CD4-positive, alpha-beta T cell treated with Interleukin-4 for 1 hour (primary cell): ENCODE measurements at places on chromosomes 16 and 17.

GRCh38 chr16:82088483-82088882 lies 53.4 kb downstream of the HSD17B2 start:
- no peak for DNase-seq

DNA sequence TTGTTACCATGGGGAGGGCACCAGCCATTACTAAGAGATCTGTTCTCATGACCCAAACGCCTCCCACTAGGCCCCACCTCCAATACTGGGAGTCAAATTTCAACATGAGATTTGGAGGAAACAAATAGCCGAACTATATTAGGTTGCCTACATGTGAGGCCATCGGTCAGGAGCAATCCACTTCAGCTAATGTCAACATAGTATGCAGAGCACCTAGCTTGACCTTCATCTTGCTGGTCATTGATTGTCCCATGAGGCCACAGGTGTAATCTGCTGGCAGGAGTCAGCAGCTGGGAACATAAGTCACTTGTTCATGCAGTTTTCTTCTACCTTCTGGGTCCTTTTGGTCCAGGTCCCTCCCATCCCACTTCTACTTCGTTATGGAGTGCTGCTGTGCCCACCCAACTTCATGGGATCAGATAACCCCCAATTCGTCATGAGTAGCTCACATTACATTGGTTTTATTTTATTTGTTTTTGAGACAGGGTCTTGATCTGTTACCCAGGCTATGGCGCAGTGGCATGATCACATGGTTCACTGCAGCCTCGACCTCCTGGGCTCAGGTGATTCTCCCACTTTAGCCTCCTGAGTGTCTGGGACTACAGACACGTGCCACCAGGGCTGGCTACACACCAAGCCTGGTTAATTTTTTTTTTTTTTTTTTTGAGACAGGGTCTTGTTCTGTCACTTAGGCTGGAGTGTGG lies 5.9 kb upstream of the KPNA2 start:
- DNase-seq = no peak

DNA sequence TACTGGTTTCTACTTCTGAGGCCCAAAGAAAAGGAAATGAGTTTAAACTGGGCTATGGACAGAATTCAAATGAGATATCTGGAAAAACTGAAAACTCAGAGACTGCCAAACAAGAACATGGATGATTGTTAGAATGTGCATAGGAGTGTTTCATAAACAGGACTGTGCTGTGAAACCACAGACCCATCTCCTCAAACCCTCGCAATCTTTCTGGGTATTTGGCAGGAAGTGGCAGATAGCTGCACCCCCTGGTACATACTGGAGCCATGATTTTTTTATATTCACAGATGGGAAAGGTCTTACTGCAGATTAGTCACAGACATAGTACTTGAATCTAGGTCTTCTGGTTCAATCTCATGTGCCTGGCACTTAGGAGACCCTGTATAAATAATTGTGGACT lies 145.0 kb downstream of the CCDC182 start:
- DNase-seq = peak; percentile 60

DNA sequence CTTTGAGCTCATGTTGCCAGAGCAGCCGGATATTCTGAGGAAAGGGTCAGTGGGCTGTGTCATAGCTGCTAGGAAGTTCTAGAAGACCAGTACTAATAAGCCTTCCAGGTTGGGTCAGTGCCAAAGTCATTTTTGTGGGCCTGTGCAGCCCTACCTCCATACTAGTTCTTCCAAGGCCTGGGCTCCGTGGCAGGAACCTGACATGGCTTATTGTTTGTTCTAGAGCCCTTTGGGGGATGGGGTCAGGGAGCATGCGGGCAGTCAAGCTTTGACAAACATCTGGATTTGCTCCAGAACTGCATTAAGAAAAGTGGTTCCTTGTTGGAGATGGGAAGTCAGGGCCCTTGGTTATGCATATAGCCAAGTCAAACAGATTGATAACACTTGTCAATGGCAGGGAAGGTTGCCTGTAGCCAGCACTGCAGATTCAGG lies 7.6 kb downstream of the ALKBH5 start:
- DNase-seq = no peak

GRCh38 chr17:40069751-40070708 lies 7.3 kb downstream of the THRA start:
- peak; percentile 47 for DNase-seq

- DNase-seq = no peak
Measured at GRCh38 chr17:70752966-70753467, 583.7 kb downstream of the KCNJ2 start.

- no peak for DNase-seq
Measured at GRCh38 chr16:67028167-67028695, 718 bp upstream of the CBFB start.

GRCh38 chr16:12245088-12245920 lies 268.8 kb downstream of the SNX29 start:
- no peak for DNase-seq

DNA sequence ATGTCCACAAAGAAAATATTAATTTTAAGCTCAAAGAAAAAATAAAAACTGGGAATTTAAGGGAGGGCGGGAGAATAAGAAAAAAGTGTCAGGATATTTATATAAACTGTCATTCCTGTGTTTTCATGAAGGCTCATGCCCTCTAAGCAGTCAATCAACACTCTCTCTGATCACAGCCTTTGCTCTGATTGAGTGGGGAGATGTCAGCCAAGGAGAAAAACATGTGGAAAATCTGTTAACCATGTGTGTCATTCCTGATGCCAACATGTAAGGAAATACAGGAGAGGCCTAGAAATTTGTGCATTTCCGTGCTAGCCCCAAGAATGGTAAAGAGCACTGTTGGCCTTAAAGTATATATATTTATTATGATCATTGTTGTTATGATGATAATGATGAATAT lies 137.9 kb upstream of the IRX5 start:
- no peak for DNase-seq

- no peak for DNase-seq
Measured at GRCh38 chr17:47376247-47376646, 52.5 kb downstream of the EFCAB13 start.

GRCh38 chr17:35062308-35062707 lies 1.2 kb downstream of the RFFL start:
- no peak for DNase-seq

DNA sequence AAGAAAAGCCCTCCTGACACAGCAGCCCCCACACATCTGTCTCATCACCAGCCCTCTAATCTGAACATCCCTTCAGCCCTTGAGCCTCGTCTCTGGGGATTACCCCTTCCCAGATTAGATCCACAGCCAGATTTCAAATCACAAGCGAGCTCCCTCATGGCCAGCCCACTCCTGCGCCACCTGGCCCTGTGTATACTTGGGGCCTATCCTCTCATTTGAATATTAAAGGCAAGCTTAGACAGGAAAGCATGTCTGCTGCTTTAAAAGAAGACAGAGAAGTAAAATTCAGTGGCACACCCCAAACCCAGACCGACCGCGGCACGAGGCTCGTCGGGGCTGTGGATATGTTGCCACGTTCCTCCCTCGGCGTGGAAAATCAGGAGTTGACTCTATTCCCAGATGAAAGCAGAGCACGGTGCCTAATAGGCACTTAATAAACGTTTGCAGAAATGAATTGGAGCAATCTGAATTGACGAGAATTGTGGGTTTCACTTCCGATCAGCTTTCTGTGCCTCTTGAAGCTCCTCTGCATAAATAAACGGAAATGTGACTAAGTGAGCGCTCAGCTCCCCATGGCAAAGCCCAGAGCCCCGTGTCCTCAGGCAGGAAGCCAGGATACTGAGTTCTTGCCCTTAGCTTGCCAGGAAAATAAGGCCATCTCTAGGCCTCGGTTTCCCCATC lies 108.0 kb downstream of the CCDC182 start:
- DNase-seq = no peak

GRCh38 chr17:2025220-2025621 lies at the start of gene RTN4RL1:
RTN4RL1 (minus strand) TSS chr17:2025334; CDS start chr17:2024865, 469 bp downstream.
- DNase-seq = peak; percentile 74

DNA sequence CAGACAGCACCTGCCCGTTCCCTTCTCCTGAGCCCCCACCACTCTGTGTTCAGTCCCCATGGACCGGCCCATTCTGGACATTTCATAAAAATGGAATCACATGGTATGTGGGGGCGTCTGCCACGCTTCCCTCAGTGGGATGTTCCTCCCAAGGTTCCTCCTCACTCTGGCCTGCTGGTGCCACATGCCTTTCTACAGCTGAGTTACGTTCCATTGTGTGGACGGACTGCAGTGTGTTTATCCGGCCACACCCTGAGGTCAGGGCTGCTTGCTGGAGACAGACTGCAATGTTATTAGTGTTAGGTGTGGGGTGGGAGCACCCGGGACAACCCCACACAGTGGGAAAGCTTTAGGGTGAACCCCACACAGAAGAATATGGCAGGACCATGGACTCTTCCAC lies 5.9 kb upstream of the AATK start:
- no peak for DNase-seq

- no peak for DNase-seq
Measured at GRCh38 chr16:66342294-66342900, 24.1 kb upstream of the CDH5 start.

DNA sequence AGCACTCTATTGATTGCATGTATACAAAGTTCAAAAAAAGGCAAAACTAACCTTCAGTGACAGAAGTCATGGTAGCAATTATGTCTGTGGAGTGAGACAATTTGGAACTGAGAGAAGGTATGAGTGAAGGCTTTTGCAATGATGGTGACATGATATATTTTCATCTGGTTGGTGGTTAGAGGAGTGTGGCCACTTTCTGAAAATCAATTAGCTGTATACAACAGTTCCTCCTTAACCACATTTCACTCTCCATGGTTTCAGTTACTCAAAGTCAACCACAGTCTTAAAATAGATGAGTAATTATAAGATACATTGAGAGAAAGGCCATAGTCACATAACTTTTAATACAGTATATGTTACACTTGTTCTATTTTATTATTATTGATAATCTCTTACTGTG lies 26.2 kb downstream of the ADAMTS18 start:
- DNase-seq = no peak

GRCh38 chr16:28913946-28914724 lies 10.9 kb downstream of the RABEP2 start:
- DNase-seq = no peak

DNA sequence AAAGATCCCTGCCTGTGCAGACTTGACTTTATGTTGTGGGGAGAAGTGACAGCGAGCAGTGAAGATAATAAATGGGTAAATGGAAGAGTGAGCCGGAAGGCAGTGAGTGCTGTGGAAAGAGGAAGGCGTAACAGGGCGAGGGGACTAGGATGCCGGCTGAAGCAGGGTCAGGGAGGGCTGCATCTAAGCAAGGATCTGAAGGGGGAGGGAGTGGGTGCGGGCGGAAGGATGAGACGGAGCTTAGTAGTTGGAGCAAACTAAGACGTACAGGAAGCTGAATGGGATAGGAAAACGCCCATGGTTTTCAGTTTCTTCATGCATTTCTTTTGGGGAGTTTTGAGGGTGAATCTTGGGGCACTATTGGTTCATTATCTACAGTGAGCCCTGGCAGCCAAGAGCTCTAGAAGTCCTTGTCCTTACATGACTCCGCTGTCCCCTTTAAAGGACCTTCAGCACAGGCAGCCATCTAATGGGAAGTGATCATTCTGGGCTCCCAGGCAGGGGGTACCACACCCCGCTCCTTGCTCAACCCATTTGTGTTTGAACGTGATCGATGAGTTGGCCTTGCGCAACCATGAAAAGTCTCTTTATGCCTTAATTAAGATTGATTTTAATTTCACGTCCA lies 10.4 kb upstream of the NAT9 start:
- peak; percentile 61 for DNase-seq

DNA sequence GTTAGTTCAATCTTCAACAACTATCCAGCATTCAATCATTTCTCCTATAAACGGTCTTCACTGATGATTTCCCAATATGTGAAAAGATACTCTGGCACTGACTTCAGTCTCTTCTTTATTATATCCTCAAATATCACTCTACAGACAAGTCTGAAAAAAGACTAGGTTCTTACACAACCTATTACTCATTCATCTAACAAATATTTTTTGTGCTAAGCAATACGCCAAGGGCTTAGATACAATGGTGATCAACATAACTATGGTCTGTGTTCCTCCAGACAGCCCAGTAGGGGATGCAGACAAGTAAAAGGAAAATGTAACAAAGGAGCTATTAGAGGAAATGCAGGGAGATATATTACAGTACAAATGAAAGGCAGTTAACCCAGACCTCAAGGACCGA lies 63.9 kb downstream of the MYO1D start:
- no peak for DNase-seq

DNA sequence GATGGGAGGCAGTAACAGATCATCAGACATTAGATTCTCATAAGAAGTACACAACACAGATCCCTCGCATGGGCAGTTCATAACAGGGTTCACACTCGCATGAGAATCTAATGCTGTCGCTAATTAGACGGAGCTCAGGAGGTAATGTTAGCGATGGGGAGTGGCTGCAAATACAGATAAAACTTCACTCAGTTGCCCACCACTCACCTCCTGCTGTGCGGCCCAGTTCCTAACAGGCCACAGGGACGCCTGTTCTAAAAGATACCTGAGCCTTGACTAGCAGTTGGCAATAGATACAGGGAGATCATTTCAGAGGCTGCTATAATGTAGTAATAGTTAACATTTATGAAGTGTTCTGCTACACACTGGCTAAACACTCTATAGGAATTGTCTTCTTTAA lies 4.9 kb downstream of the PTRH2 start:
- DNase-seq = no peak

DNA sequence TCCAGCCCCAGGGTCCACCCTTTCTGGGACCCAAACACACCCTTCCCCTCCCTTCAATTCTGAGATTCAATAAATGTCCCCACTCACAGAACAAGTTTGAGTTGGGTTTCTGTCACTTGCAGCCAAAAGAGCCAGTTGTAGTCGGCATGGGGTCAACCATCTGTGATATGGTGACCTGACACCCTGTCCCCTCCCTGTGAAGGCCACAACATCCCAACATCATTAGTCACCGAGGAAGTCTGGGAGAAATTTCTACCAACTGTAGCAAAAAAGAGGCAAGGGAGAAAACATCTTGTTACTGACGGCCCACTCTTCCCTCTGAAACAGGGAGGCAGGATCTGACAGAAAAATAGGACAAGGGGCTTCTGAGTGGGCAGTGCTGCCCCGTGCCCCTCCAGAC lies 638 bp upstream of the LYZL6 start:
- DNase-seq = no peak

DNA sequence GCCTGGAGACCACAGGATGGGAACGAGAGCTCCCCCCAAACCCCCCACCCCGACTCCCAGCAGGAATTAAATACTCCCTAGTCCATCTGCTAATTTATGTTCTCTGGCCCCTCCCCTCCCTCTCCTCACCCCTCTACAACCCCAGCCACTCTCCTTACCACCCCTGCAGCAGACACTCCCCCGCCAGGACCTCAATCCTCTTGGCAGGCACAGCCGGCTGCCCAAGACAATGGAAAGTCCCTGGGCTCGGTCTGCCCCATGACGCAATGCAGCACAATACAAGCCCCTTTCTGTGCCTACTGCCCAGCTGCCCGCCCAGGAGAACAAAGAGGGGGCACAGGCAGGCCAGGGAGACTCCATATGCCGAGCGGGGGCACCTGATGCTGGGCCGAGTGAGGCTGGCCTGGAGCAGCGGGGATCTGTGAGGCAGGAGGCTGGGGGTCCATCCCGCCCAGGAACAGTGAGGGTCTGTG lies 30.3 kb upstream of the CDC42EP4 start:
- no peak for DNase-seq
